Trophoblast cell (in vitro differentiated cells and primary cell): ENCODE measurements at places on chromosomes 2 and 18.

DNA sequence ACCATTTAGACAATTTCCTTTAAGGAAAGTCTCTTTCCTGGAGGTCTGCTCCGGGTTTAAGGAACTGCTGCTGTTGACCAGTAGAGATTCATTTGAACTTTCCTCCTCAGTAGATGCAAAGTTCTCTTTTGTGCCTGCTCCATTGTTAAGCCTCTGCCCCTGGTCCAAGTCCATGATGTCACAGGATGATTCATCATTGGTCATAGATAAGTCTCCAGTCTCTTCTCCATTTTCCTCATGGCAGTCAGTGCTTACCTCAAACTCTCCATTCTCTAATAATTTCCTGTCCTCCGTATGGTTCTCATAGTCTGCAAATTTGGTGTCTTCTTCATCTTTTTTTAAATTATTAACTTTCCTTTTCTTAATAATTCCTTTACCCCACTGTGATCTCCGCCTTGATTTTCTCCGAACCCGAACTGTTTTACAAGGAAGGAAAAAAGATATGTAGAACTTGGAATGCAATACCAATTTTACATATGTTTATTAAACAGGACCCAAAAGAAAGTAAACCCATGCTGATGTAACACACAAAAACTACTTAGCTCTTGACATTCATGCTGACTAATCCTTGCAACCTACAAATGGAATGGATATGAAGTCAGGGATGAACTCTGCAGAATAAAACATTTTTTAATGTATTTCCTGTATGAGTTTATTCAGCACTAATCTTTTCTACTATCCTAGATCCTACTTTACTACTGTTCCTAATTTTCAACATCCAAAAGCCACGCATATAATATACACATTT lies 169.1 kb downstream of the ATAD2B start:
- DNase-seq, result peak; percentile 23

GRCh38 chr2:118614841-118615271 lies 232.6 kb downstream of the EN1 start:
- DNase-seq, result peak; percentile 67

DNA sequence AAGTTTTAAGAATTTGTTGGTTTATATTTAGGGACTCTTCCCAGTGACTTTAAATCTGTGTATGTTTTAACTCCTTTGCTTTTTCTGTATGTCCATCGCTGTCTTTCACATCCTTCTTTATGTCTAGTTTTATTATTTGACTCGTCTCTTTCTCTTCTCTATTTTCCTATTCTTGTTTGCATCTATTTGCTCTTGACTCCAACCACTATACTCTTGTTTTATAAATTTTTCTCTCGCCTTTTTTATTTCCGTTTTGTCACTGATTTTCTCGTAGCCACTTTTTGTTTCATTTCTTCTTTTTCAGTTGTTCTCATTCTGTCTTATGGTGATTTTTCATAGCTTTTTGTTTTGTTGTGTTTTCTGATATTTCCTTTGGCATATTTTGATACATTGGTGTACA lies 170.5 kb upstream of the NETO1 start:
- no peak for DNase-seq

GRCh38 chr2:77210725-77211124 lies 311.5 kb downstream of the LRRTM4 start:
- no peak for DNase-seq

DNA sequence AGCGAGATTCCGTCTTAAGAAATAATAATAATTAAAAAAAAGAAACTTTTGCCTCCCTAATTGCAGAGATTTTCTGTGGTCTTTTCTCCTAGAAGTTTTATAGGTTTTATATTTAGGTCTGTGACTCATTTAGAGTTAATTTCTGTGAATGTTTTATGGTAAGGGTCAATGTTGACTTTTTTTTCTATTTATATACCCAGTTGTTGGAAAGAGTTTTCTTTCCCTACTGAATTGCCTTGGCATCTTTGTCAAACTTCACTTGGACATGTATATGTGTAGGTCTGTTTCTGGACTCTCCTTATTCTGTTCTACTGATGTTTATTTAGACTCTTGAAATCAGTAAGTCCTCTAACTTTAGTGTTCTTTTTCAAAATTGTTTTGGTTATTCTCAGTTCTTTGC lies 5.5 kb downstream of the ZNF512 start:
- no peak for DNase-seq

DNA sequence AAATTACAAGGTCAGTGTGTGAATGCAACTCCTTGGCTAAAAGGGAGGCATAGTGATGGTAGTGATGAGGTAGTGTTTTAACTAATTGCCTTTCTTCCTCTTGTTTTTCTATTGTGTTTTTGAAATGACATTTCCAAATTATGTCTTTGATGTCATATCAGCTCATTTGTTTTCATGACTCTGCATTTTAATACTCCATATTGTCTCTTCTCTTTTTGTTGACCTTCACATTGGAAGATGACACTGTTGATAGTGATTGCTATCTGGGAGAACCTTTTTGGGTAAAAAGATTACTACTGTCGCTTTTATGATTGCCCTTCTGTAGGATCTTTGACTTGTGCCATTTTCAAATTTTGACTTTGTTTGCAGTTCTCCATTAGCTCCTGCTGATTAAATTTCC lies 3.0 kb downstream of the GIGYF2 start:
- DNase-seq, result no peak

DNA sequence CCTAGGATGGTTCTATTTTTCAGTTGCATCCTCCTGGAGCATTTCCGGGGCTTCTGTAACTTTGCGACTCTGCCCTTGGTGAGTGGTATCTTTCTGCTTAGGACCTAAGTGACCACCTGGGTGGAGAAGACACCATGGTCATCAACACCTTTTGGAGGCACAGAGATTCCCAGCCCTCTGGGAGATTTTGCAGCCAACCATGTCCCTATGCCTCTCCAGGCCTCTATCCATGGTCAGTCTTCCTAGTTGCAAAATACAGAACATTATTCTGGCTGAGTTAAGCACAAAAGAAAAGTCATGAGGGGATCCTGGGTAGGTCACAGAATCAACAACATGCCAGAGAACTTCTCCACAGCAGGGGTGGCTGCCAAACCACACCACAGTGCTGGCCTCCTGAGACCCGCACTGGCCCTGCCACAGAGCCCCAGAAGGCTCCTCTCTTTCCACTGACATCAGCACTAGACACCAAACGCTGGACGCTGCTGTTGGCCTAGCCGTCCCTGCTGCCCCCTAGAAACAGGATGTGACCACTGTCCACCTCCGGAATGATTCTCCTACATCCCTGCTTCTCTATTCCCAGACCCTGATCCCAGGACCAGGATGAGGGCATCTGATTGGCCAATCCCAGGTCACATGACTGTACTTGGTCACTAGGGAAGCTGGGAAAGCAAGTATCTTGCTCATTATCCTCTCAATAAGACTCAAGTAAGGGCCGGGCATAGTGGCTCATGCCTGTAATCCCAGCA lies 47.7 kb downstream of the SMAD7 start:
- DNase-seq, result no peak

GRCh38 chr2:67965246-67965645 lies 97.6 kb downstream of the C1D start:
- DNase-seq, result no peak

DNA sequence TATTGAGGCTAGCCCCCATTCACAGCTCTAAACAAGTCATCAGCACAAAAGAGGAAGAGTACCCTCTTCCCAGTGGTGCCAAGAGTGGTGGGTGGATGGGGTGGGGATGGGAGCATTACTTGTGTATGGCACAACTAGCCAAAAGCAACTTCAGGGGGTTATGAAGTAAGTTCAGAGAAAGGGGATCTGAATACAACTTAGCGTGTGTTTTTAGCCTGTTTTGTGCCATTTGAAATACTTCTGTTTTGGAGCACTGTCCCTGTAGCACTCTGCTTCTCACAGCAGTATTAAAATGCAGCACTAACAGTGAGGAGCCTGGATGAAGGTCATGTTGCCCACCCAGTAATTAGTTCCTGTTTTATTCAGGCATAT lies 113.5 kb downstream of the CRIM1 start:
- no peak for DNase-seq

DNA sequence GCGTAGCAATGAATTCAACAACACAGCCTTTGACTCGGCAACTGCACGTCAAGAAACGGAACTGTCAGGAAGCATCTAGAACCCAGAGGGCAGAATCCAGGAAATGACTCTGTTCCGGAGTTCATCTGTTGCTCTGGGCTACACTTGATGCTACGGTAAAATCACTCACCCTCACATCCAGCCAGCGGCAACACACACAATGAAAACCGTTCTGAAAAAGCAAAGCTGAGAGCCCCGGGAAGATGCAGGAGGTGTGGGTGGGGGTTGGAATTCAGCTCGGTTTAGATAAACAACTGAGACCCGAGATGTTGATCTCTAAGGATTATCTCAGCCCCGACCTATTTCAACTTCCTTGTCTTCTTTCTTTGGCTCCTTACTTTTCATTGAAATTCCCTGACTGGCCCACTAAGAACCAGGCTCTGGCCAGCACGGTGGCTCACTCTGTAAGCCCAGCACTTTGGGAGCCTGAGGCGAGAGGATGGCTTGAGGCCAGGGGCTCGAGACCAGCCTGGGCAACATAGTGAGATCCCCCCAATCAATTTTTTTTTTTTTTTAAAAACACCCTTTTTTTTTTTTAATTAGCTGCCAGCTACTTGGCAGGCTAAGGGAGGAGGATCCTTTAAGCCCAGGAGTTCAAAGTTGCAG lies 13.3 kb upstream of the RAB17 start:
- DNase-seq, result no peak

DNA sequence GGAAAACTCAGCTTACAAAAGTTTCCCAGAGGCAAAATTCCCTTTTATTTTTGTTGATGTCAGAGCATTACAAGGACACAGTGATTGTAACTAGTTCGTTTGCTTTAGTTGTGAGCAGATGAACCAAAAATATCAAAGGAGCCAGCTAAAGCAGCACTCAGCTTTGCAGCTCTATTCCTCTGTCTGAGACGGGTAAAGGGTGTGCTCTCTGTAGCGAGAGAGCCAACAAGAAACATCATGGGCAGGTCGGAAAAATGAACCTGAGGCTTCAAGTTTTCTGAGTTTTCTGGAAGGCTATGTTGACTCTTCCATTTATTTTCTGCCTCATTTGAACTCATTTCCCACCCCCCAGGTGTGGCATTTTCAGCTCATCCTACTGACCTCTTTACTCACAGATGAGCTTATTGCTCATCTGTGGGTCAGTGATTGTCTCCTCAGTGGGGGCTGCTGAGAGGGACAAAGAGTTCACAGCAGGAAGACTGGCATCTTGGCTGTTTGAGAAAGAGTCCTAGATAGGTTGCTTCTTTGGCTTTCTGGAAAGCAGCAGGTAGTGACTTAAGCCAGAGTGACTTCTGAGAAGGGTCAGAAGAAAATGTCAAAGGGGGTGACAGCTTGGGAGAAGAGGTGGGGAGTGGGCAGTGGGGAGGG lies 66.6 kb upstream of the EPC2 start:
- no peak for DNase-seq

GRCh38 chr2:2623939-2624338 lies 292.9 kb upstream of the MYT1L start:
- no peak for DNase-seq

DNA sequence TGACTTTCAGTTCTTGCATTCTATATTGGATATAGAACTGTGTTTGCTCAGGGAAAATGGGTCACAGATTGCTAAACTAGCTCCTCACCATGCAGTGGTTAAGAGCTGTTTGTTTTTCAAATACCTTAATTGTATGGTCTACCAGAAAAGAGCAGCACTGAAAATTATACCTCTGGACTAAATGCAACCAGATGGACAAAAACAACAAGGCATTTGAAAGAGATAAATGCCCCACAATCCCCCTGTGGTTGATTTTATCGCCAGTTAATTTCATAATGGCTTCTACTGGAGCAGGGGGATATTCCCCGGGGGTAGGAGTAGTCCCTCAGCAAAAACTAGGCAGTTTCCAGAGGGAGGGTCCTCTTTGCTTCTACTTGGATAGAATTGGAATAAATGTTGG lies 267.9 kb upstream of the TNP1 start:
- DNase-seq, result no peak

GRCh38 chr18:8218197-8218596 lies 391.0 kb upstream of the RAB12 start:
- no peak for DNase-seq

GRCh38 chr2:241410739-241411176 lies 54.7 kb downstream of the FARP2 start:
- DNase-seq, result no peak

DNA sequence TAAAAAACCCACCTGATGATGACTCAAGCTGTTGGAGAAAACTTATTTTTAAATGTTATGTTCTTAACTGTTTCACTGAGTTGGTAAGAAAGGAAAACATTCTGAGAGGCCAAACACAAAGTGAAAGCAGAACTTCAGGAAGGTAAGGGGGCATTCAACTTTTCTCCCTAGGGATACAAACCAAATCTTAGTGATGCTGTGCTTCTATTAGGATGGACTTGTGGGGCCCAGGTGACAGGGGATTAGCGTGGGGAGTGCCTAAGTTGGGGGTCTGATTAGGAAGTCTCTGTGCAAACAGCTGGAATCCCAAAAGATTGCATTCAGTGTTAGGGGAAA lies 18.5 kb downstream of the PDCL3 start:
- DNase-seq, result no peak

DNA sequence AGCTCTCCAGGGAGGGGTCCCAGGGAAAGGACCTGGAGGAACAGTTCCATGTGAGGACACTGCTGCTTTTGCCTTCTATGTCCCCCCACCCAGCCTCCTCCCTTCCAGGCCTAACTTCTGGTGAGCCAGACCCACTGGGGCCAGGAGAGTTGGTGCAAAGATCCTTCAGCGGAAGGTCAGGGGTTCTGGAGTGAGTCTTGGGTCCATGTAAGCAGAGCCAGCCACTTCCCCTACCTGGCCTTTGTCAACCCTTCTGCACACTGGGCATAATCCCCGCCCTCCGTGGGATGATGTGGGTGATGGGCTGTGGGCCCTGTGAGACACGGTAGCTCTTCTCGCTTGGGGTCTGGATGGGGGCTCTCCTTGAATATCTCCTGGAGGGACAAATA lies 76.9 kb downstream of the RHOB start:
- DNase-seq, result no peak

DNA sequence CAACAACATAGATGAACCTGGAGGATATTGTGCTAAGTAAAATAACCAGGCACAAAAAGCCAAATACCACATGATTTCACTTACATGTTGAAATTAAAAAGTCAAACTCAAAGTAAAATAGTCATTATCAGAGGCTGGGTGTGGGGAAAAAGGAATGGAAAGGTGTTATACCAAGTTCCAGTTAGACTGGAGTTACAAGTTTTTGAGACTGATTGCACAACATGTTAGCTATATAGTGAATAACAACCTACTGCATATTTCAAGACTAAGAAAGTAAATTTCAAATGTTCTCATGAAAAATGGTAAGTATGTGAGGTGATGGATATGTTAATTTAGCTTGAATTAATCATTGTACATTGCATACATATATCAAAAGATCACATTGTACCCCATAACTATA lies 116.8 kb upstream of the HNMT start:
- peak; percentile 56 for DNase-seq

- no peak for DNase-seq
Measured at GRCh38 chr2:226971770-226972169, 135.9 kb downstream of the RHBDD1 start.

GRCh38 chr2:63049211-63049969 lies 1.2 kb upstream of the OTX1 start:
- no peak for DNase-seq

GRCh38 chr18:70419526-70419925 lies 130.7 kb downstream of the SOCS6 start:
- DNase-seq, result no peak
